ENCODE measurements at places on chromosomes 4 and X.

GRCh38 chrX:103248553-103248952 lies 6.4 kb downstream of the TCEAL8 start:
- peak; percentile 41 for DNase-seq

DNA sequence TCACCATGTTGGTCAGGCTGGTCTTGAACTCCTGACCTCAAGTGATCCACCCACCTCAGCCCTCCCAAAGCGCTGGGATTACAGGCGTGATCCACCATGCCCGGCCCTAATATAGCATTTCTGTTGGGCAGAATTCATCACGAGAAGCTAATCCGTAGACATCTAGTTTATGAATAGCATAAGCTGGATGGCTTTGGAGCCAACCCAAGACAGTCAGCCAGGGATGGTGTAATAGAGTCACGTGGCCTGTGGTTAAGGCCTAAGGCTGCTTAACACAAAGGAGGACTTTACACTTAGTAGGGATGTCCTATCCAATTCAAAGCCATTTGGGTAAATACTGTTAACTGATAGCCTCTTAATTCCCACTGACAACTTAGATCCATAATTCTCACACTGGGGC lies 173.6 kb downstream of the RAP1GDS1 start:
- no peak for DNase-seq

DNA sequence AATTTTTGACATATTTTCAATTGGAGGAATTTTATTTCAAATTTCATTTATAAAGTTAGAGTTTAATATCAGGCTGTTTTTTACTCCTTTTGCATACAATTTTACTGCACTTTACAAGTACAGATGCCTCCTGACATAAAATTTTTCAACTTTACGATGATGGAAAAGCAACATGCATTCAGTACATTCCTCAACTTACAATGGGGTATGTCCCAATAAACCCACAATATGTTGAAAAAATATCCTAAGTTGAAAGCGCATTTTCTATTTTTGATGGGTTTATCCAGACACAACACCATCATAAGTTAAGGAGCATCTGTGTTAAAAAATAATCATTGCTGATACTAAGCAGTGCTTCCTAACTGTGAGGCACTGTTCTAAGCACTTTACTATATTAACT lies 4.3 kb downstream of the KLHL5 start:
- no peak for DNase-seq

DNA sequence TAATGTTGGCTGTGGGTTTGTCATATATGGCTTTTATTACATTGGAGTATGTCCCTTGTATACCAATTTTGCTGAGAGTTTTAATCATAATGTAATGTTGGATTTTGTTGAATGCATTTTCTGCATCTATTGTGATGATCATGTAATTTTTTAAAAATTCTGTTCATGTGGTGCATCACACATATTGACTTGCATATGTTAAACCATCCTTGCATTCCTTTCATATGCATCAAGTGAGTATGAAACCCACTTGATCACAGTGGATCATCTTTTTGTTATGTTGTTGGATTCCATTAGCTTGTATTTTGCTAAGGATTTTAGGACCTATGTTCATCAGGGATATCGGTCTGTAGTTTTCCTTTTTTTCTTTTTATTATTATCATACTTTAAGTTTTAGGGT lies 12.1 kb downstream of the HEPH start:
- no peak for DNase-seq

- no peak for DNase-seq
Observed at GRCh38 chr4:5750052-5750945, 39.3 kb downstream of the EVC start.

DNA sequence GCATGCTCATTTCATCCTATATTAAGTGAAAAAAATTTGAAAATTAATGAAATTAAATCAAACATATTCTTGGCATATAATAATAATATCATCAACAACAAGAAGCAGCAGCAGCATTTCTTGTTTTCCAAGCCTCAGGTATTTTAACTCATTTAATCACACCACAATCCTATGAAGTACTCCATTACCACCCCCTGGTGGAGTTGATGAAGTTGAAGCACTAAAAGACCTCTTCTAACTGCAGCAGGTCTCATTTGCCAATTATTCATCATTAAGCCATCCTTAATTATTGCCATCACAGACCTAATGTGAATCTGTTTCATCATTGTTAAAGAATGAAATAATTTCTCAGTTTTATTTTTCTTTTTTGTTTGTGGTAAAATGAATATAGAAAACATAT lies 801.4 kb upstream of the GRID2 start:
- no peak for DNase-seq
